ENCODE measurements at places on chromosomes 3 and 15.
A peak's percentile ranks its signal among the peaks of the same experiment; 100 is the strongest.

DNA sequence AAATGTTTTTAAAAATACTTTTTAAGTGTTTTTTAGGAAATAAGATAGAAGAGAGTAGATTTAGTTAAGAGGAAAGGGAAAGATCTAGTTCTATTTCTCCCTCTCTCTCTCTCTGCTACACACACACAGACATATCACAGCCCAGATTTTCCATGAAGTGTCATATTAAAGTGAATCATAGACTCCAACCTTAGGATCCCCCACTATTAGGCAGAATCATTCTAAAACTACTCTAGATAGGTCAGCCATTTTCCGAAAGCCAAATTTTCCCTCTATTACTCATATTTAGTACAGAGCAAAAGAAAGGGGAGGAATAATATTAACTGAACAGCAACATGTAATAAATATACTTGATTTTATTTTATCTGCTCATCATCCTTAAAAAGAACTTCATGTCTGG lies 45.1 kb upstream of the RSL24D1 start:
- no peak for DNase-seq

- DNase-seq: no peak
Observed at GRCh38 chr15:65641768-65642475, 20.2 kb downstream of the SLC24A1 start.

GRCh38 chr15:27234593-27234992 lies 263.6 kb downstream of the GABRG3 start:
- DNase-seq: no peak

GRCh38 chr3:8869613-8870012 lies 93.7 kb downstream of the RAD18 start:
- DNase-seq: no peak

GRCh38 chr15:42171122-42171521 lies 14.7 kb upstream of the PLA2G4F start:
- no peak for DNase-seq

DNA sequence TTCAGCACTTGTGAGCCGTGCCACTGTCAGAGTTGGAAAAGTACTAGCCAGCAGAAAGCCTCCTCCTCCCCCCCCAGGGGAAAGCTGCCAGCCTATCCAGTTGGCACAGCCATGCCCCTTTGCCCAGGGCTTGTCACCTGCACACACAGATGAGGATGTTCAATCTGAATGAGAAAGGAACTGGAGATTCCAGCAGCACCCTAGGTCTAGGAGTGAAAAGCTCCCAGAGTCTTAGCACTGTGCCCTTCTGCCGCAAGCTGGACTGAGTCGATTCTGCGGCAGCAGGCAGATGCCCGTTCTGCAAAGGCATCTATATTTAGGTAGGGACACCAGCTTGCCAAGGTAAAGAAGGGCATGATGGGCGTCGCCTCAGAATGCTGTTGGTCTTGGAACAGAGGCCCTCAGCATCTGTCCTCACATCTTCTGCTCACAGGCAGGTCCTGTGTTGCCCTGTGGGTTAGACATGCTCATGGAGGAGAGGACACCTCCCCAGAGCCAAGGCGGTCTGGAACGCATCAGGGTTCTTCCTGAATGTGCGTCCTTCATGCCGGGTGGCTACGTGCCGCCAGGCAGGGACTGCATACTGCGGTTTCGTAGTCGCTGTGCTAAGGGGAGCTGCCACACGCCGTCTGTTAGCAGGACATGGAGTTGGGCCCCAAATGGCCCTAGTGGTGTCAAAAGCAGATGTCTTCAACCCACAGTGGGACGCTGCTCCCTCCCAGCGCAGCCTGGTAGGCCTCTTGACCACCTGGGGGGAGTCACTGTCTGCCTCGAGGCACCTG lies 109.5 kb downstream of the VGLL4 start:
- DNase-seq: peak; percentile 61

DNA sequence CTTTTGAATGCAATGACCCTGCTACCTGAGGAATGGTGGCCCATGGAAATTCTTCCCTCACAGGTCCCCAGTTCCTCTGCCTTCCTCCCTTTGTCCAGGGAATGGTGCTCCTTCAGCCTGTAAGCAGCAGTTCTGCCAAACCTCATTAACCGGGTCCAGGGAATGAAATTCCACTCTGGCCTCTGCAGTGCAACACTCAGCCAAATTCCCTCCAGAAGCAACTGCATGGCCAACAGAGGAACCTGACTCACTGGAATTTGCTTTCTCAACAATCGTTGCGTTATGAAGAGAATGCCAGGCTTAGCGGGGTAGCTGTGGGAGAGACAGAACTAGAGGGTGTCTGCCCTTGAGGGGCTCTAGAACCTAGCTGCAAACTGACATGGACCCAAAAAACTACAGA lies 449.4 kb upstream of the PROK2 start:
- DNase-seq: no peak

DNA sequence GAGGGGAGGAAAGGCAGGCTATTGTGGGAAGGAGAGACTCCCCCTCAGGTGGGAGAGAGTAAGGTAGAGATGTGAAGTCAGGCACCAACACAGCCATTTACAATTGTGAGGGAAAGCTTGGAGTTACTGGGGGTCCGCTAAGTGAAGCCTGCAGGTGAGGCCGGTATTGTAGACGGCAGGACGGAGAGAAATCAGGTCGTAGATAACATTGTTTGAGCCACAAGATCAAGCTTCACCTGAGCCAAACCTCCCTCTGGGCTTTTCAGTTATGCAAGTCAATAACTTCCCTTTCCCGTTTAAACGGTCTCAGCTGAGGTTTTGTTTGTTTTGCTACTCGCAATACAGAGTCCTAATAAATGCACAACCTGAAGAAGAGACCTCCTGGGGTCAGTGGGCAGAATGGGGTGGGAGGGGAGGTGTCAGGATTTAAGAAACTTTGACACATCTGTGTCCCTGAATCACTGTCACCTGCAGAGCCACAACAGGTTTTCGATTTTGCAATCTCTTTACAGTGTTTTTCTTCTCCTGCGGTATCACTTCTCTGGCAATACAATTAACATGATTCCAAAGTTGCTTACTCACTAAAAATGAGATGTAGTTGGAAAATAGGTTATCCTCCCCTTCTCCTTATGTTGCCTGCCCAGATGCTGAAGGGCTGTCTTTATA lies 72.0 kb upstream of the GLCE start:
- DNase-seq: peak; percentile 32

GRCh38 chr3:126121074-126121473 lies 37.1 kb upstream of the SLC41A3 start:
- DNase-seq: no peak

- no peak for DNase-seq
Observed at GRCh38 chr3:192367616-192368015, 359.7 kb downstream of the FGF12 start.

- DNase-seq: peak; percentile 44
Observed at GRCh38 chr3:116140100-116140689, 305.1 kb downstream of the LSAMP start.

DNA sequence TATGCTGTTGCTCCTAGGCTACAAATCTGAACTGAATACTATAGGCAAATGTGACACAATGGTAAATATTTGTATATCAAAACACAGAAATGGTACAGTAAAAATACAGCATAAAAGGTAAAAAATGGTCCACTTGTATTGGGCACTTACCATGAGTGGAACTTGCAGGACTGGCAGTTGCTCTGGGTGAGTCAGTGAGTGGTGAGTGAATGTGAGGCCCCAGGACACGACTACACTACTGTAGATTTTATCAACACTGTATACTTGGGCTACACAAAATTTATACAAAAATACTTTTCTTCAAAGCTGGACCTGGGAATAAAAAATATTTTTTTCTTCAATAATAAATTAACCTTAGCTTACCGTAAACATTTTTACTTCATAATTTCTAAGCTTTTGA lies 41.6 kb upstream of the DUT start:
- DNase-seq: no peak
